SK-MEL-5 (cell line): ENCODE measurements at places on chromosomes 1 and 21. TPM values are rescaled to one million over a fixed set of nuclear protein-coding genes. Genes with fewer than 3 reads are reported as not detected.

ZBTB48 gene
- total RNA-seq = 12.2 and 12.8 TPM in 2 replicates

CFHR4 gene
- total RNA-seq = 0.11 TPM in 1 of 2 replicates, not detected in the other

GABPB2 gene
- total RNA-seq = 6.7 and 8.1 TPM in 2 replicates

ELOVL1 gene
- total RNA-seq = 69.4 and 78.3 TPM in 2 replicates

ENAH gene
- total RNA-seq = 113 TPM in 2 replicates

OR2L2 gene
- total RNA-seq = not detected in 2 replicates

PRAMEF26 gene
- total RNA-seq = not detected in 2 replicates

PODN gene
- not detected in 2 replicates for total RNA-seq

CFHR5 gene
- total RNA-seq = not detected in 2 replicates

- DNase-seq = peak; percentile 3
Observed at GRCh38 chr21:26945916-26946675, 20.8 kb downstream of the ADAMTS5 start.

- no peak for DNase-seq
Observed at GRCh38 chr1:10173582-10173981, 36.8 kb upstream of the KIF1B start.

DNA sequence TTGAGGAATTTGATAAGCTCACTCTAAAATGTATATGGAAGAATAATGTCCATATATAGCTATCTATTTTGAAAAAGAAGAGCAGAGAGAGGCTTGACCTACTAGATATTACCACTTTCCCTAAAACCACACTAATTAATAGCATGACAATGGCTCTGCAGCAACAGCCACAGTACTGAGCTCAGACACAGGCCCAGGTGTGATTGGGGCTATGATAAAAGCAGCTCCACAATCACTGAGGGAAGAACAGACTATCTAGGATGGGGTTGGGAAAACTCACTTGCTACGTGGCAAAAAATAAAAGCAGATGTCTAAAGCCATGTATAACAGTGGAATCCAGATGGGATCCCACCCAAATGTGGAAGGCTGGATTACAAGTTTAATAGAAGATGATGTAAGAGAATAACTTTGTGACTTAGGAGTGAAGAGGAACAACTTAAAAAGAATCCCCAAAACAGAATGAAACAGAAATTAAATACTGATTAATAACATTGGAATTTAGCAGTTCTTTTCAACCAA lies 80.8 kb upstream of the RAB4A start:
- no peak for DNase-seq

GRCh38 chr1:167642501-167642826 lies 12.4 kb downstream of the RCSD1 start:
- no peak for DNase-seq

- no peak for DNase-seq
Observed at GRCh38 chr1:54600947-54601721, 22.2 kb downstream of the FAM151A start.

DNA sequence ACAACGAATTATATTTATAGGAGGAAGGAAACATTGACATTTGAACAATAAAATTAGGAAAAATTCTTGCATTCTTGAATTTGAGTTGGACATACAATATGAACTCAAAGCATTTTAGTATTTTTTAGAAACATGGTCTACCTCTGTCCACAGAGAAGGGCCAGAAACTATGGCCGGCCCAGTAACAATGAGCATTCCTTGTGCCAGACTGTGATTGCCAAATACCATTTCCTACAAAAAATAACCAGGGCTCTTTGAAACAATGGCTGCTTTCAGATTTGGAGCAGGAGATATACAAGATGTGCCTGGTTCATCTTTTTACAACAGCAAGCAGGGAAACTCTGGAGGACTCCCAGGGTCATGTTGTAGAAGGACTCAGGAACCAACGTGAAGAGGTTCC lies 38.4 kb downstream of the NOS1AP start:
- DNase-seq = peak; percentile 85

DNA sequence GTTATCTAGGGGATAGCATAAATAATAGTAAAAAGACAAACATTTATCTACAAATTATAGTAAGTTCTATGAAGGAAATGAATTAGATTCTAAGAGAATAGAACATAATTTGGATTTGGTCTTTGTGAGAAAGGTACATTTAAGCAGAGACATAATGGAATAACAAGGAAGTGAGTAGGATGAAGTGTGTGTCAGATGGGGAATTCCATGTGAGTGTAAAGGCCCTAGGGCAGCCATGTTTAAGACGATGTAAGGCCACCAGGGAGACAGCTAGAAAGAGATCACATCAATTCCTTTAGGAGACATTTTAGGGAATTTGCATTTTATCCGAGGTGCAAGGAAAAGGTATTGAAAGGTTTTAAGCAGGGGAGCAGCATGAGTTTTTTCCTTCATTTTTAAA lies 33.8 kb upstream of the ELAVL4 start:
- no peak for DNase-seq

DNA sequence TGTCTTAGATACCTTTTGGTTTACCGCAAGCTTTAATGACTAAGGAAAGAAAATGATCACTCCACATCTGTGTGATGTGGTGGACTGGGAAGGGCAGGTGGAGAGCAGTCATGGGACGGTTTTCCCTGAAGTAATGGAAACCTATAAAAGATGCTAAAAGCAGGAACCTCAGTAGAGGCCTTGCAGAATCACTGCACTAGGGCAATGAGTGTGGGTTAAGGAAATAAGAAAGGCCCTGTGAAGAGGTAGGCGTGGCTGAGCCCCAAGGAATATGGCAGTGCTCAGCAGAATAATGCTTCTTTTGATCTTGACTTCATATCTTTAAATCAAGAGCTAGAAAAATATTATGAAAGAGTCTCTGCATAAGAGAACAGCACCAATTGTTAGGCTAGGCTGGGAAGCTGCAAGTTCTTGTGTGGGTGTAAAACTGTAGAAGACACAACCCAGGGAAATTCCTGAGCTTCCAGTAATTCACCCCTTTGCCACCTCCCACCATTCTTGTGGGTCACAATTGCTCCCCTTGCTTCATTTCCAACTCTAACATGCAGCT lies 49.9 kb downstream of the CLCA4 start:
- peak; percentile 41 for DNase-seq

- DNase-seq = no peak
Observed at GRCh38 chr1:204678721-204679475, 6.6 kb downstream of the LRRN2 start.

DNA sequence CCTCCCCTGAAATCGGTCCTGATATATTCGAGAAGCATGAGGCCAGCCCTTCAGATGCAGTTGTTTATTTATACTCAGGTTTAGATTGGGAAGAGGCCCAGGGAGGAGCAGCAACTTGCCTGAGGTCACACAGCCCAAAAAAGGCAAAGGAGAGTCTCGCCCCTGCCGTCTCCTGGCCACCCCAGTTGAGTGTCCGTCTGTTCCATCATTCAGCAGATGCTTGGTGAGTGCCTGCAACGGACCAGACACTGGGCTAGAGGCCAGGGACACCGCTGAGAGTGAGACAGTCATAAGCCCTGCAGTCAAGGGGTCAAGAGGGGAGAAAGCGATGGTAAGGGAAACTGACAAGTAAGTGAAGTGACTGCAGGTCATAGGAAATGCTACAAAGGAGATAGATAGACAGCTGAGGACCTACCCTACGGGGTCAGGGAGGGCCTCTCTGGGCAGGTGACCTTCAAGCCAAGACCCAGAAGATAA lies 15.4 kb upstream of the SELENON start:
- no peak for DNase-seq

- DNase-seq = no peak
Observed at GRCh38 chr1:44808063-44808937, at the start of gene BTBD19. Gene BTBD19 (plus strand): TSS chr1:44808523. CDS start chr1:44808821, 298 bp downstream.

GRCh38 chr1:62438163-62438562 lies 1.3 kb downstream of the USP1 start:
- peak; percentile 10 for DNase-seq

DNA sequence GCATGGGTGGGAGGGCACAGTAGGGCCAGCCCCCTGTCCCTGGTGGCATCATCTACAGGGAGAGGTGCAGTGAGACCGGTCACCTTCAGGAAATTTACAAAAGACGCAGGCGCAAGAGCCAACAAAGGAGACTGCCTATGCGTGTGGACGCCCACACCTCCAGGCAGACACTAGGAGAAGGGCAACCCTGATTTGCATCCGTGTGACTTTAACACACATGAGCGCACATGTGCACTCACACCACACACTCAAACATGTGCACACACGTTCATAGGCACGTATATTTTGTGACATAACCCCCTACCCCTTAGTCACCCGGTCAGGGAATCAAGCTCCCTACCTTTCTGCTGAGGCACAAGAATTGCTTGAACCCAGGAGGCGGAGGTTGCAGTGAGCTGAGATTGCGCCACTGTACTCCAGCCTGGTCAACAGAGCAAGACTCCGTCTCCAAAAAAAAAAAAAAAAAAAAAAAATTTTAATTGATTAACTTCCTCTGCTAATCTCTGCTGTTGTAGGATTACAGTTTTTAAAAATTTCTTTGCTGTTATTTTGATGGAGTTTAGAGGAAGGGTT lies 84.7 kb upstream of the SLC25A33 start:
- no peak for DNase-seq

GRCh38 chr21:33372582-33372981 lies 30.6 kb upstream of the IFNGR2 start:
- DNase-seq = no peak

- peak; percentile 73 for DNase-seq
Observed at GRCh38 chr1:182595641-182596240, 6.7 kb upstream of the RNASEL start.

DNA sequence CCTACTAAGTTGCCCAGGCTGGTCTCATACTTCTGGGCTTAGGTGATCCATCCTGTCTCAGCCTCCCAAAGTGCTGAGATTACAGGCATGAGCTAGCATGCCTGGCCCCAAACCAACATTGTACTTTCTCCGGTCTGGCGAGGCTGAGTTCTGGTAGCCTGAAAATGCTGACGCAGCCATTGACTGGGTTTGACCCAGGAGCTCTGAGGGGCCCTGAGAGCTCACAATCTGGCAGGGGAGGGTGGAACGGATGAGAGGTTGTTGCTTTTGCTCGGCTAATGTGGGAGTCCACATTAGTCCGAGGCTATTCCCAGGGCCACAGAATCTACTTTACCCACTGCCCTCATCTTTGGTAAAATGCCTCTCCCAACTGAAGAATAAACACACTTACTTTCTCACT lies 35.1 kb upstream of the PARP1 start:
- DNase-seq = no peak

GRCh38 chr1:209643285-209644020 lies 8.8 kb downstream of the LAMB3 start:
- DNase-seq = no peak

- no peak for DNase-seq
Observed at GRCh38 chr1:40987439-40988276, 8.2 kb downstream of the CTPS1 start.

- peak; percentile 13 for DNase-seq
Observed at GRCh38 chr1:199272628-199273086, 633.8 kb downstream of the PTPRC start.

- no peak for DNase-seq
Observed at GRCh38 chr1:94796266-94796665, 23.9 kb upstream of the SLC44A3 start.
